EH (cell line): ENCODE measurements at places on chromosomes 11 and 22.
A peak's percentile ranks its signal among the peaks of the same experiment; 100 is the strongest.

- DNase-seq: no peak
These were observed 438.9 kb downstream of the TBC1D22A start for GRCh38 chr22:47201186-47201995.

GRCh38 chr11:27635567-27636037, 64.7 kb downstream of the BDNF start:
- DNase-seq: no peak

DNA sequence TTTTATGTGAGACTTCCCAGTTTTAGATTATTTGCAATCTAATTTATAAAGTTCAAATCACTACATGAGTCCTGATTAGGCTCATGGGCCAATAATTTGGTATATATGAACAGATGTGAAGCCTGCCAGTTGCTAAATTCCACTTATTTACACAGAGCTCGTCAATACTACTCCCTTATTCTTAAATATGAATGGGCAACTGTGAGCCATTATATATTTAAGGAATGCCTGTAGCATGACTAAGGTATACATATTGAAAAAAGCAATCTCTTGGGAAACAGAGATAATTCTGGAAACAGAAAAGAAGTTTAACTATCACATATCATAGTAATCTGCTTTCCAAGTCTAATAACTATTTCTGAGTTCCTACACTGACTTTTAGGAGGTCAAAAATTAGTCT, 27.0 kb downstream of the RBMXL2 start:
- no peak for DNase-seq

GRCh38 chr11:76698321-76699043, 27.9 kb upstream of the LRRC32 start:
- no peak for DNase-seq

DNA sequence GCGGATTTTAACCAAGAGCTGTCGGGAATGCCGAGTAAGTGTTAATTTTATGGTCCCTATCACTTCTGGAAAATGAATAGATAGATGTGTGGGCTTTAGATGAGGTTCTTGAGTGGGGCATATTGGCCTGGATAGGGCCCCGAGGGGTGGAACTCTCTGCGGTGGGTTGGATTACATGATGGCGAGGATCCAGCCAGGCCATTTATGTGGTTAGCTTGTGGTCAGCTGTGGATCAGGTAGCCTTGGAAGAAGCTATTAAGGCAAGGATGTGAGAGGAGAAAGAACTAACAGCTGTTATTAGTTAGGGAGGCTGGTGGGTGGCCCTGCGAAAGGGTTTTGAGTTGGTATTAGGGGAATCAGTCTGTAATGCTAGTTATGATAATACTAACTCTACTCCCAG, 268.4 kb downstream of the NELL1 start:
- no peak for DNase-seq

GRCh38 chr11:360326-361280, 8.7 kb upstream of the B4GALNT4 start:
- no peak for DNase-seq

- no peak for DNase-seq
These were observed 86.4 kb upstream of the NTM start for GRCh38 chr11:131284041-131284440.

GRCh38 chr11:34136420-34136819, 31.0 kb downstream of the NAT10 start:
- DNase-seq: no peak

GRCh38 chr11:6648501-6648900, 7.1 kb downstream of the DCHS1 start:
- no peak for DNase-seq

DNA sequence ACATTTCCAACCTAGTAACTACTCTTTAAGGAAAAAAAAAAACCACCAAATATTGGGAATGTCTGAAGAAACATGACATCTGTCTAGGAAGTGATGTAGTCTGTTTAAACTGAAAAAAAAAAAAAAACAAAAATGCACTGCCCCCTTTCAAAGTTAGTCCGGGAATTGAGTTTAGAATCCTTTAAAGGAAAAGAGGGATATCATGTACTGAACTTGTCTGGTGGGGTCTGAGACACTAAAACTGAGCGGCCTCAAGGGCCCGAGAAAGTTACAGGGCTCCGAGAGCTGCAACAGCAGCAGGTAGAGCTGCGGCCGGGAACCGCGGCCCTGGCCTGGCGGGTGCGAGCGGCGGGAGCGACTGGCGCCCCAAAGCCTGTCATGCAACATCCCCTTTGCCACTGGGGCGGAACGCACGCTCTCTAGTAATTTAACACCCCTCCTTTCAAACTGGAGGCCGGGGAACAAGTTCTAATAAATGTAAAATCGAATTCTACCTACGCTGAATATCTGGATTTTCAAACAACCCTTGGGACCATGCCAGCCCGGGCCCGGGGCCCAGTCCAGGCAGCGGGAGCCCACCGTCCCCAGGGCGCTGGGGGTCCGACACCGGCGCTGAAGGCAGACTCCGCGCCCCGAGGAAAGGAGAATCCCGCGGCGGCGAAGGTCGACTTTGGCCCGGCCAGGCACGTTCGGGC, 736 bp downstream of the RDX start:
- DNase-seq: peak; percentile 56

DNA sequence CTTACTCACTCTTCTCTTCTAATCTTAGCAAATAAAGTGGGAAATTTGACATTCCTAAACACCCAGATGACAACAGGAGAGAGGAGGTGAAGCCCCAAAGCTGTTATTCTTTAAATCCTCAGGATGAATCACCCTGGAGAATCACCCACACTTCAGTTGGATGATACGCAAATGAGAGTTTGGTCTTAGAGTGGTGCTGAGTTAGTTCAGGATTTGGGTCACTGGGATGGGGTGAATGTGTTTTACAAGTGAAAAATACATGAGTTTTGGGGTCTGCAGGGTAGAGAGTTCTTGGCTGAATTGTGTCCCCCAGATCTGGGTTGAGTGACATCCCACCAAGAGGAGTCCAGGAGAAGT, 117.2 kb downstream of the GGTLC2 start:
- no peak for DNase-seq

DNA sequence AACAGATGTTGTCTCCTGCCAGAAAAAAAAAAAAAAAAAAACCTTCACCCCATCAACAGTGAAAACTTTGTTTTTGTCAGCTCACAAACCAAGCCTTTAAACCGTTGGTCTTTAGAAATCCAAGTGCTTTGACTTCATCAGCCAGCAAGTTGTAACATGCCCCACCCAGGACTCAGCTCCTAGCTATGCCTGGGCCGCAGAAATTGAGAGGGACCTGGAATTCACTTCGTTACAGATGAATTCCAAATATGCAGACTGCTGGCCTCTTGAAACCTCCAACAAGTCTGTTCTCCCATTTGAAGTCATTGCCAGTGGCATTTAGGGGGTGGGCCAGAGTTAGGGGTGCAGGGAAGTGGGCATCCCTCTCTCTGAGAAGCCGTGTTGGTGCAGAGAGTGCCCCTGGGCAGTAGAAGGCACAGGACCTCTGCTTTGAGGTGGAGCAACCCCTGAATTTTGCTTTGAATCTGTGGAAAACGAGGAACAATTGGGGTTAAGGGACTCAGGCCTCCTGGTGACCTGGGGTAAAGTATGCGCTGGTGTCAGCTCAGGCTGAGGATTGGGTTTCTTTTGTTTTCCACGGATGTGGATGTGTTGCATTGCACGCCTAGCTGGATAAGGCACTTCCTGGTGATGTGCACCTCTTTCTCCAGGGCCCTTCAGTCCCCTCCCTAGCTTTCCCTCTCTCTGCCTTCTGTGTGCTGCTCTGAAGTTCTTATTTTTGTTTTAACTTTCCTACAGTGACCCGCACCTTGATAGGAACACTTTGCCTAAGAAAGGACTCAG, 109.5 kb downstream of the DBX1 start:
- peak; percentile 82 for DNase-seq

DNA sequence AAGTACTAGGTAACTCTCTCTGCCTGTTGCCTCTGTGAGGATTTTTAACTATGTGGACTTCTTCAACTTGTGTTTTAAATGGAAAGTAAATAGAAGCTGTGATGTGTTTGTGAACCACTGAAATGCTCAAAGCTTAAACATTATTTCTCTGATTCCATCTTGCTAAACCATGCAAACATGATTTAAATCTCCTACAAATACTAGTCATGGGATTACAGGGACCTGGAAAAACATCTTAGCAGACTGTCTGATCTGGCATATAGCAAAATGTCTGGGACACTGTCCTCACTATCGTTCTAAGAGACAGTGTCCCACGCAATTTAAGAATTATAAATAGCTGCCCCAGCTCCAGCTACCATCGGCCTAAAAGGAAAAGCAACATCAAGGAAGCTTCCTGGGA, 914.5 kb upstream of the FAT3 start:
- no peak for DNase-seq

DNA sequence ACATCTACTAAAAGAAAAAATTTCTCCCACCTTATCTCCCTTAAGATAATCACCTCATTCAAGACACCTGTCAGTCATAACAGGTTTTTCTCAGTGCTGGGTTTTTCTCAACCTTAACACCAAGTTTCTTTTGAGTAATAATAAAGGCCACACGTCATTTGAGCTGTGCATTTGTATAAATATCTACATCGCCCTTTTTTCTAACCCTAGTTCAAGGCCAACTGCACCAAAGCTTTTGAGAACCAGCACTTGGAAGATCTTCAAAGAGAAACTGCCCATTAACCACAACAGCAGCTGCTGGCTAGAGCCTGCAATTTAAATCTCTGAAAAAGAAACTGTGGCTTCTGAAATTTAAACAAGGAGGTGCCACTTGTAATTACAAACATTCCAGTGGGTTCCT, 6.9 kb downstream of the CADM1 start:
- no peak for DNase-seq

DNA sequence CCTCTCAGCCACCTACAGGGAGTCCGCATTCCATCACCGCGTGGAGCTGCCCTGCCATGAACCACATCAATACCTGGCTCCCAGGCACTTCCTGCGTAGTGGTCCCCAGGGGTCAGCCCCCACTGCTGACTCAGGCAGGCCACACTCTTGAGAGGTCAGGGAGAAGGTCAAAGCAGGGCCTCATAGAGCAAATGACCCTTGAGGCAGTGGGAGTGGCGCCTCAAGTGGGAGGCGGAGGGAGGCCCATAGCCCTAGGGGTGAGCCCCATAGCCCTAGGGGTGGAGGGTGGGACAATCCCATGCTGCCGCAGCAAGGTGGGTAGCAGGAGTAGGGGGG, 5.0 kb downstream of the PRDX5 start:
- no peak for DNase-seq

DNA sequence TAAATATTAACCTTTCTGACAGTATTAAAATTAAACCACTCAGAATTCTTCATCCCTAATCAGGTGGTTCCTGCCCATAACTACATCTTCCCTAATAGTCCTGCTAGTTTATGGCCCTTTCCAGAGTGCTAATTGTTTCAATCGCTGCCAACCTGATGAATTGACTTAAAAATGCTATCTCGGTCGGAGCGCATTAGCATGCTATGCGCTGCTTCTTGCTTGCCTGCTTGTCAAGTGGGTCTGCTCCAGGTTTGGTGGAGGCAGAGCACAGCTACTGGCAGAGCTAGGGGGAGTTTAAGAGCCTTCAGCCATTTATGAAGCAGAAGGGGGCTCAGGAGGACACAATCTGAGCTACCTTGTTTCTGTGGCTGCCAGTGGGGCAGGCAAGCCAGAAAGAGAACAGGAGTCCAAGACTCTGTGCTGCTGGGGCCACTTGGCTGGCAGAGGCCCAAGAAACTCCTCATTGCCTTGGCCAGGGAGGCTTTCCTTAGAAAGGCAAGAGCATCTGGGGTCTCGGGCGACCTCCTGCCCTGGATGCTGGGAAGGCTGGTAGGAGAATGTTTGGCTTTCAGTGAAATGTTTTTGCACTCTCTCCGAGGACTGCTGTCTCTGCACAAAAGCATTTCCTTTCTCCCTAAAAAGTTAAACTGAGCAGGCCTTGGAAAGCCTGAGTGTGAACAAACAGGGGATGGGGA, 62.1 kb upstream of the PHOX2A start:
- peak; percentile 22 for DNase-seq

DNA sequence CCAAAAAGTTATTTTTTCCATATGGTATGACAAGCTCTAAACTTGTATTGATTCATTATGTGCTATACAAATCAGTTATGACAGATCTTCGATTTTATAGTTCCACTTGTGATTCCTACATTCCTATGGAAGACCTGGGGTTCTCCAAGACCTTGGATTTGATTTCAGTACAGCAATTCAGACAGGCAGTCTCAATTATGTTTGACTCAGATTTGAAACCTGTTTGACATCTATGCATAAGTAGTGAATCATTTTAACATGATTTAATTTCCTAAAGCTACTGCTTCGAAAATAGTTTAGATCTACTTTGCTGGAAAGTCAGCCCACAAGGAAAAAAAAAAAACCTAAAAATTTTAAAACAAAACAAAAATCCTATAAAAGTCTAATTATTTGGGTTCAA, 820.4 kb downstream of the LUZP2 start:
- no peak for DNase-seq

DNA sequence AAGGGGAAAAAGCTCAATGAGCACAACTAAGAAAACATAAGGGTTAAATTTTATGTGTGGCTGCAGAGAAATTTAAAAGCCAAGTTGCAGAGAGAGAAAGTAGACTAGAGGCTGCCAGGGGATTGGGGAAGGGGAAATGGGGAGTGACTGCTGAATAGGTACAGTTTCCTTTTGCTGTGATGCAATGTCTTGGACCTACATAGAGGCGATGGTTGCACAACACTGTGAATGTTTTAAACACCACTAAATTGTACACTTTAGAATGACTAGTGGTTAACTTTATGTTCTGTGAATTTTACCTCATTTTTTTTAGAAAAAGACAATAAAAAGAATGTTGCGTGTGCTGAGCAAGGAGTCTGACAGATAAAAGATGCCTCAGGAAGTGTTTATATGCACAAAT, 36.5 kb downstream of the TENM4 start:
- DNase-seq: no peak

DNA sequence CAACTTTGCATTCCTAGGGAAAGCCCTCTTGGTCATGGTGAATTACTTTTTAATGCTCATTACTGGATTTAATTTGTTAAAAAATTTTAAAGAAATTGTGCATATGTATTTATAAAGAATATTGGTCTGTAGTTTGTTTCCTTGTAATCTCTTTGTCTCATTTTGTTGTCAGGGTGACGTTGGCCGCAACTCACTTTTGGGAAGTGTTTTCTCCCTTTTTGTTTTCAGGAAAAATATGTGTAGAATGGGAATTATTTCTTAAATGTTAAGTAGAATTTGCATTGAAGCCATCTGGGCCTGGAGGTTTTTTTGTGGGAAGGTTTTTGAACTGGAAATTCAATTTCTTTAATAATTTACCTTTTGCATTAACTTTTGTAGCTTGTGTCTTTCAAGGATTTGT, 149.1 kb downstream of the UVRAG start:
- DNase-seq: no peak

DNA sequence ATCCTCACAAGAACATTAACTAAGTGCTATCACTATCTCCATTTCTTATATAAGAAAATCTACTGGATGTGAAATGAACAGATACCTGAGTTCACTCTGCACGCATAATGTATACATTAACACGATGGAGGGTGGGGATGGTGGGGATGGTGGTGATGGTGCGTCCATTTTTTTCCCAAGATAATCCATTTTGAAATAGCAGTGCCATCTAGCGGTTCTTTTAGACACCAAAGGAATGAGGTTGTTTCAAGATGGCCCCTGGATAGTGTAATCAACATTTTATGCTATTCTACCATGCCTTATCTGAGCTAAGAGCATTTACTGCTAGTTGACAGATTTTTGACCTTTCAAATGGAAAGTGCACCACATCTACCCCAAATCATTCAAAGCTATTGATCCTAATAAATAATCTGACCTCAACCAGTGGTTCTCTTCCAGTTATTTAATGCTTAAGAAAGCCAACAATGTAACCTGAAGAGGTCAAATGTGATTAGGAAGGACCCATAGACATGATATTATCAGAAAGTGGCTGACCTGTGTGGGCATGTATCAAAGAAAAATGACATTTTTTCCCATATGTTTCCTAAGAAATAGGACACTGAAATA, 714.7 kb upstream of the TENM4 start:
- DNase-seq: peak; percentile 48

GRCh38 chr11:944711-945470, 19.2 kb downstream of the AP2A2 start:
- peak; percentile 33 for DNase-seq
